GM23338 (cell line): ENCODE measurements at places on chromosomes 16 and 17. TPM values are rescaled to one million over a fixed set of nuclear protein-coding genes. Genes with fewer than 3 reads are reported as not detected.

RAB40B gene
- 5.2 and 10.8 TPM in 2 replicates for total RNA-seq

DNA sequence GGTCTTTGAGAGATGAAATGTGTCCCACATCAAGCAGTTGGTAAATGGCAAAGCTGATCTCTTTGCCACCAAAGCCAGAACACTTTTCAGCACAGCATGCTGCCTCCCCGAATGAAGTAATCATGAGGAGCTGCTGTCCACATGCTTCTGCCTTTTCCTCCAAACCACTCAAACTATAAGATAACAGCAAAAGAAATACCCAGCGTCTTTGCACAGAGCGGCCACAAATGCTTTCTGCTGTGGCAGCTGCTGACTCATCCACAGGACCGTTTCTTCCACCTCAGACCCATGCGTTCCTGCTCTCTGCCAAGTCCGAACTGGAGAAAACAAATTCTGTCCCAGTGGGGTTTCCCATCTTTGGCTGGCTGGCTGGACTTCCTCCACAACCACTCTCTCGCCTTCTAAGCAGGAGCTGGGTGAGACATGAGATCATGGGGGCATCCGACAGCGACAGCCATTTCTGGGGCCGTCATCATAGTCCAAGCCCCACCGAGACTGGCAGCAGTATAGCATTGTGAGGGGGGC lies 27.1 kb downstream of the TBC1D3B start:
- no peak for DNase-seq

GRCh38 chr17:75695830-75696271 lies 25.4 kb upstream of the ITGB4 start:
- DNase-seq = no peak

DNA sequence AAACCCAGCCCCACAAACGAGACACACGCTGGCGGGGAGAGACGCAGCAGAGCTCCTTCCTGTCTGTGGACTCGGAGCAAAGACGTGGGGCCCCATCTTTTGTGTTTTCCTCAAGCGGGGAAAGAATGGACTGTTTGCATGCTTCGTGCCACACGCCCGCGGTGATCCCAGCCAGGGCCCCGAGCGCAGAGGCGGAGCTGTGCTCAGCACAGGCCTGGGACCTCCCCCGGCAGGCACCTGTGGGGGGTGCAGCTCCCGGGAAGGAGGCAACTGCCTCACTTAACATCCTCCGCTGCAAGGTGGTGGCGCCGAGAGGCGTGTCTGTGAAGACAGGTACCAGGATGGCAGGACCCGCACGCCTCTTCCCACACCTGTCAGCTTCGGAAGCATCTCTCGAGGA lies 19.1 kb downstream of the TRARG1 start:
- peak; percentile 79 for DNase-seq
